Cardiac atrium fibroblast (primary cell): ENCODE measurements at places on chromosomes 12 and 14. TPM values are rescaled to one million over a fixed set of nuclear protein-coding genes. Genes with fewer than 3 reads are reported as not detected.

Gene SIRT4
- 1.1 TPM in 2 replicates for total RNA-seq

Gene CRIP1
- 2.9 and 18.4 TPM in 2 replicates for total RNA-seq

Gene COX8C
- not detected in 2 replicates for total RNA-seq

Gene ANO4
- 4.0 and 5.3 TPM in 2 replicates for total RNA-seq

Gene RNASE11
- not detected in 2 replicates for total RNA-seq

Gene CLEC4D
- not detected in 2 replicates for total RNA-seq

Gene CCDC184
- total RNA-seq = 0.16 and 1.8 TPM in 2 replicates
